ENCODE measurements at places on chromosomes 6 and 20.

- no peak for DNase-seq
These were observed 159.9 kb downstream of the SOX4 start for GRCh38 chr6:21753241-21754108.

GRCh38 chr20:46523696-46524328 is 10.5 kb upstream of the ZNF334 start:
- DNase-seq = no peak

GRCh38 chr20:36167902-36168503 is 13.5 kb downstream of the EPB41L1 start:
- no peak for DNase-seq

- DNase-seq = no peak
These were observed 71.2 kb upstream of the THBS2 start for GRCh38 chr6:169324656-169325459.

- no peak for DNase-seq
These were observed 35.3 kb upstream of the GFOD1 start for GRCh38 chr6:13522656-13523055.

- DNase-seq = no peak
These were observed 2.8 kb downstream of the BCL2L1 start for GRCh38 chr20:31719644-31720485.

DNA sequence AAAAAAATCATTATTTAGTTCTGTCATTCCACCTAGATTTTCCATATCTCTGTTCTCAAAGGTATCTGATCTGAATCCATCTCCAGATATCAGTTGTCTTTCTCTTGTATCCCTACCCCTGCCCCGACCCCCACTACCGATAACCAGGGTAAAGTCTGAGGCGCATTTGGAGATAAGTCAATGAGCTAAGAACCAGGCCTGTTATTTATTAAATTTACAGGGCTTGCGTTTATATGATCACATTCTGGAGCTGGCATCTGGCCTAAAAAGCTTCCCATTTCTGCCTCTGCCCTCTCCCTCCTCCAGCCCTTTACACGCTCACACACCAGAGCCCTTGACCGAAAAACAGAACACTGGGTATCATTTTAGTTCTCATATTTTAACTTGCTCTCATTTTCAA is 144.7 kb downstream of the ALDH8A1 start:
- DNase-seq = no peak

- DNase-seq = no peak
These were observed 32.4 kb downstream of the CPXM1 start for GRCh38 chr20:2767768-2768631.

GRCh38 chr6:33694401-33694931 is 17.0 kb downstream of the UQCC2 start:
- DNase-seq = peak; percentile 34

- DNase-seq = no peak
These were observed 320.9 kb upstream of the CITED2 start for GRCh38 chr6:139695361-139695760.

- no peak for DNase-seq
These were observed 161.2 kb downstream of the PTPRT start for GRCh38 chr20:43028470-43028869.

- DNase-seq = no peak
These were observed 106.7 kb downstream of the FOXF2 start for GRCh38 chr6:1496092-1496491.

DNA sequence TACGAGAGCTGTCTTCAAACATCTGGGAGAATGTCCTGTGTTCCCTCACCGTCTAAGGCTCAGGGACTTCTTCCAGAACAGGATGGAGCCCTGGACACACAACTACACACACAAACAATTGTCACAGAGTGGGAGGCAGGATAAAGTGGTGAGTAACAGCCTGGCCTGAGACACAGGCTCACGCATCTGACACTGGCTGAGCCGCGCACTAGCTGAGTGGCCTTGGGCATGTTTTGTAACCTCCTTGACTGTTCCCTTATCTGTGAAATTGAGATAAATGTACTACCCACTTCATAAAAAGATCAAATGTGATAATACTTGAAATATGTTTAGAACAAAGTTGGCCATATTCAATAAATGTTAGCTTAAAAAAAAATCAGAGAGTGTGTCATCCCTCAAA is 132.4 kb upstream of the ARMC2 start:
- DNase-seq = no peak

DNA sequence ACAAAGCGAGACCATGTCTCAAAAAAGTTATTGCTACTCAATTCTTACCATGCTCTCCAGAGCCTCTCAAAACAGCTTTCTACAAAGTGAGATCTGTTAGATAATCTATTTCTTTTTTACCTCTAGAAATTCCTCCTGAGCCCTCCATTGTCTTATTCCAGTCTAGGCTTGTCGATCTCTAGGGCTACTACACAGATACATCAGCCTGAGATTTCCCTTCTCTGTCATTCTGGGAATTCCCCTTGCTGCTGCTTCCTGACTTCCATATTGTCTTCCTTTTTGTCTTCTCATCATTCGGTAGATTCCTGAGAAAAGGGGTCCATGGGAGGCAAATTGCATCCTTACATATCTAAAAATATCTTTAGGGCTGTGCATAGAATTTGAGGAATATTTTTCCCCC is 75.6 kb upstream of the GNRH2 start:
- no peak for DNase-seq

GRCh38 chr6:25005010-25005409 is 69.2 kb upstream of the RIPOR2 start:
- DNase-seq = no peak

DNA sequence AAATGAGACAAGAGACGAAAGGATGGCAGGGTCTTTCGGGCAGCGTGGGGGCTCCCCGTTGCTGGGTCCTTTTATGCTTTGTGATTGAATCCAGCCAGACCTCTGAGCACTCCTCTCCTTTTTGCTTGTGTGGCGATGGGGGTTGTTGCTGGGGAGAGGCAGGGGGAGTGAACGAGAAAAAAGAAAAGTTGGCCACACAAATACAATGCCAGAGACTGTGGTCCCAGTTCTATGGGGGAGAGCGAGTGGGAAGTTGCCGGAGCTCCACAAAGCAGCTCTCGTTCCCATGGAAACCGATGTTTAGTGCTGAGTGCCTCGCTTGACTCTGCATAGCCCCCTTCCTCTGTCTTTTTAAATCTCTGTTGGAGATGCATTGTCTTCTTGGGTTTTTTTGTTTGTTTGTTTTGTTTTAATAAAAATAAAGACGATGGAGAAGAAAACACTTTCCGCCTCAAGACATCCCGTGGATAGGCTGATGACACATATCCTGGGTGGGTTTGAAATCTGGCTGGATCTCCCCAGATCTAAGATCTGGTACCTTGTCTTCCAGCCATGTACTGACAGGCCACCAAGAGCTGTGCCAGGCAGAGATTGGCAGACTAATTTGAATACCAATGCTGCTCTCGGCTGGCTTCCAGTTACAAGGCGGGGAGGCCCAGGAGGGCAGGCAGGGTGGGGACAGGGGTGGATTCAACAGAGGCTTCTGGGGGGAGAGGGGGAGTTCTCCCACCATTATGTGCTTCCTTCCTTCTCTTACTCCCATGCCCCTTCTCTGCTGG is 529.3 kb downstream of the QKI start:
- DNase-seq = no peak

DNA sequence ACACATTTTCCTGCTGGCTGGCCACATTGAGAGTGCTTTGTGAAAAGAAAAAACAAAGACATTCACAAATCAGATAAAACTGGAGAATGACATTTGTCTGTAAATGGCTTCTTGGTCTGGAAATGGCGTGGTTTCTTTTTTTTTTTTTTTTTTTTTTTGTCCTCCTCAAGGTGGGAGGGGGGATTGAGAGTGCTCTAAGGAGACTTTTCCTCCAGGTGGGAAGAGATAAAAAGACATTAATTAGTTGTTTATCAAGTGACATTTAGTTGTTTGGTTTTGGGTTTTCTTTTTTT is 40.4 kb downstream of the GNAS start:
- no peak for DNase-seq

Measured in T-helper 17 cell (primary cell).